CD4-positive, CD25-positive, alpha-beta regulatory T cell (primary cell): ENCODE measurements at places on chromosomes 16 and 17. TPM values are rescaled to one million over a fixed set of nuclear protein-coding genes. Genes with fewer than 3 reads are reported as not detected.

The ADCY9 gene
- polyA plus RNA-seq: 0.06 TPM

The RNF222 gene
- 0.27 TPM for polyA plus RNA-seq

The ADAM11 gene
- polyA plus RNA-seq: not detected

DNA sequence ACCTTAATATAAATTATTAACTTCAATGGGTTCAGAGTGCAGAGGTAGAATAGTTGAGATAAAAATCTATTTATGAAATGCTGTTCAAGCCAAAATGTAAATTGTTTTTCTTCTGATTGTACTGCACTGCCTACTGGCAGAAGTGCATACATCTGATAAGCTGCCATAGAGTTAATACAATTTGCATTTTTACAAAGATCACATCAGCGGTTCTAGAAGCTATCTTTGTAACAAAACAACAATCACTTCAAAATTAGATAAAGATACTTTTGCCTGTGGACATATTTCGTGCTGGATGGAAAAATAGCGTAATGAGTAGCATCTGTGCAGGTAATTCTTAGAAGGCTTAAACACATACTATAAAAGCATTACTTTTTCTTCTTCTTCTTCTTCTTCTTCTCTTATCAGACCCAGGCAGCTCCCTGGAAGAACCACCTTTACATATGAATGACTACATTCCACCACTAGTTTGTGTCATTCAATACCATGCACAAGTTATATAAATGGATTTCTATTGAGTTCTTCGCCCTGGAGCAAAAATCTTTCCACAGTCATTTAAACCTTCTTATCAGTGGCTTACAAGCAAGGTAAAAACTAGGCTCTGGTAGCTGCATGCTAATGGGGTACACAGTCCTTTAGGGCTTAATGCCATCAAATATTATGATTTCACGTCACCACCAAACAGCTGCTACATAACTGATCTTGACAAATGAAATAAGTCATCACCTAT lies 47.0 kb downstream of the SYNRG start:
- DNase-seq: no peak
